ENCODE measurements at places on chromosomes 3 and 15.

- DNase-seq = no peak
These were observed 231.5 kb upstream of the FEZF2 start for GRCh38 chr3:62604751-62605351.

DNA sequence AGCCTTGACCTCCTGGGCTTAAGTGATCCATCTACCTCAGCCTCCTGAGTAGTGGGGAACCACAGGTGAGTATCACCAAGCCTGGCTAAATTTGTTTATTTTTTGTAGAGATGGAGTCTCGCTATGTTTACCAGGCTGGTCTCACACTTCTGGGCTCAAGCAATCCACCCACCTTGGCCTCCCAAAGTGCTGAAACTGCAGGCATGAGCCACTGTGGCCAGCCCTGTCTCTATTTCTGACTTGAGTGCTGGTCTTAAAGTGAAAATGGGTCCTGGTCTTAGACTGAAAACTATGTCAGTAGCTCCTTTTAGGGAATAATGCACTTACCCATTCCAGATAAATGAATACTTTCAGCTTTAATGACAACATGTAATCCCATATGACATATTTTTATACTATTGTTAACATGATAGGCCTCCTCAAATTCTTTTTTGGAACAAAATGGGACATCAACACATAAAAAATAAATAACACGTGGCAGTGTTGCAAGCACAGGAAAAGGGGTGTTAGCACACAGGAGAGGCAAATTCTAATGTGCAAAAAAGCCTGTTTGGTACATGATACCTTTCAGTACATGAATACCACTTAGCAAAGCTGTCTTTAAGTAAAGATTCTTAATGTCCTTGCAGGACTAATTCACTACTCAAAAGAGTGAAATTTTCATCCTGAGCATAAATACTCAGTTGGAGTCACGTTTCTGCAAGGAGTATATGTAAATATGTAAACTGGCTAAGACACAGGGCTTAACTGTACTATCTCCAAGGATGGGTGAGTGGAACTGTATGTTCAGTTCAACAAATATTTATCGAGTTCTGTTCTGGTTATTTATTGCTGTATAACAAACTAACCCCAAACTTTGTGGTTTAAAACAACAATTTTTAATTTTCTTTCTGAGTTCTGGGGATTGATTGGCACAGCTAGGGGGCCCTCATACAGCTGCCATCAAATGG lies 194.7 kb downstream of the NR1D2 start:
- no peak for DNase-seq

- DNase-seq = no peak
These were observed 11.5 kb downstream of the IGDCC3 start for GRCh38 chr15:65366122-65366892.

- DNase-seq = no peak
These were observed 9.4 kb downstream of the DAZL start for GRCh38 chr3:16595778-16596177.

- no peak for DNase-seq
These were observed 12.9 kb downstream of the PPM1L start for GRCh38 chr3:160768918-160769317.

DNA sequence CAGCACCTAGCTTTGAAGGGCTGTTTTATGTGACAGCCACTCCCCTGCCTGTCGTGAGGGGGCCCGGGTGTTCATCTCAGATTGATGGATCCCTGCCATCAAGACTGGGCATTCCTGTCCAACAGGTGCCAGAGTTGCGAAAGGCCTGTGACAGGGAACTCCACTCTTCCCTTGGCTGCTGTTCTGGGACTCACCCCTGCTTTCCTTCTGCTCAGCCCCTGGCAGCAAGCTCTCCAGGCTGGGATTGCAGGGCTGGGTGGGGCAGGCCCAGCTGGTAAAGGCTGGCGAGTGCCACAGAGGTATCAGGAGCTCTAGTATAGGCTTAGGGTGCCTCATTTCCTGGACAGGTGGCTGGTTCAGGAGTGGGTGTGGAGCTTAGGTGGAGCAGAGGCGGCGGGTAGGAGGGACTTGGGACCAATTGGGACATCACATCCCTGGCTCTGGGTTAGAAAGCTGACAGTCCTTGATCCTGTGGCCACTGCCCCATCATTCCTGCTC lies at the start of gene PLA2G4B:
TSS of gene PLA2G4B (plus strand) at position 448 of the 498 bp plus-strand sequence. CDS start 67 bp downstream, outside the sequence.
- DNase-seq = no peak

GRCh38 chr15:99522288-99522687 lies 43.5 kb upstream of the MEF2A start:
- no peak for DNase-seq

DNA sequence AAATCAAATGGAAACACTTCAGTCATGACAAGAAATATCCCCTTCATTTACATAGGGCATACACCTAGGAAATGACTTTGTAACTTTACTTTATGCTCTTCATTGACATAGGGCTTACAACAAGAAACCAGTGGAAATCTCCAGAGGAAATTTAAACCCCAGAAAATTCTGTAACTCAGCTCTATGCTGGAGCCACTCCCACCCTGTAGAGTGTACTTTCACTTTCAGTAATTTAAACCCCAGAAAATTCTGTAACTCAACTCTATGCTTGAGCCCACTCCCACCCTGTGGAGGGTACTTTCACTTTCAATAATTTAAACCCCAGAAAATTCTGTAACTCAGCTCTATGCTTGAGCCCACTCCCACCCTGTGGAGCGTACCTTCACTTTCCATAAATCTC lies 987.1 kb upstream of the CADM2 start:
- DNase-seq = no peak

DNA sequence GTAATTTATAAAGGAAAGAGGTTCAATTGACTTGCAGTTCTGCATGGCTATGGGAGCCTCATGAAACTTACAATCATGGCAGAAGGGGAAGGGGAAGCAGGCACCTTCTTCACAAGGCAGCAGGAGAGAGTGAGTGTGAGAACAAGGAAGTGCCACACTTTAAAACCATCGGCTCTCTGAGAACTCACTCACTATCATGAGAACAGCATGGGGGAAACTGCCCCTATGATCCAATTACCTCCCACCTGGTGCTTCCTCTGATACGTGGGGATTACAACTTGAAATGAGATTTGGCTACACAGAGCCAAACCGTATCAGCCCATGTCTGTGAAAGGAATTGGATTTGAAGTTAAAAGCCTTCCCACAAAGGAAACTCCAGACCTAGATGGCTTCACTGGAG lies 39.1 kb downstream of the TKT start:
- DNase-seq = no peak

Measured in activated CD8-positive, alpha-beta memory T cell treated with anti-CD3 and anti-CD28 coated beads, Interleukin-2, amount 50 U/mL, for 4 hours (primary cell).